Tongue (tissue), 3 donors: ENCODE measurements at places on chromosomes 5 and 9.

DNA sequence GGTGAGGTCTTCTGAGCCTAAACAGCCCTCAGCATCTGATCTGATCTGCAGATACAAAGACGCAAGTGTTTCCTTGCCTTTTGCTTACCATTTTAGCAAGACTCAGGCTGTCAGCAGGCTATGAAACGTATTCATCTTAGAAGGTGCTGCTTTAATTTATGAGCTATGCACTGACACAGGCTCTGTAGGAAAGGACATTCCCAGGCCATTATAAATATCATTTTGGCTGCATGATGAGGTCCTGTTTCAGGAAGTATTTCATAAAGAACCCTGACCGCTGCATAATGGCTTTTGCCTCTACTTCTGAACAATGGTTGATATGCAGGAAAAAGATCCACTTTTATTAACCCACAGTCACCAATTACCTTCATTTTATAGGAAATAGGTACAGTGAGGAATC lies 98.4 kb upstream of the CAST start:
- DNase-seq: no peak

GRCh38 chr5:104344809-104345208 lies 782.2 kb upstream of the NUDT12 start:
- DNase-seq: no peak

- DNase-seq: peak; percentile 25
These were observed 36.2 kb upstream of the OR2S2 start for GRCh38 chr9:35993976-35994720.

GRCh38 chr5:144457160-144457559 lies 286.5 kb downstream of the KCTD16 start:
- DNase-seq: no peak

GRCh38 chr5:149789835-149790234 lies 59.7 kb downstream of the PPARGC1B start:
- no peak for DNase-seq

- DNase-seq: no peak
These were observed 24.9 kb upstream of the CCDC112 start for GRCh38 chr5:115321309-115321708.

- DNase-seq: no peak
These were observed 4.3 kb downstream of the PRRC2B start for GRCh38 chr9:131398204-131398603.

DNA sequence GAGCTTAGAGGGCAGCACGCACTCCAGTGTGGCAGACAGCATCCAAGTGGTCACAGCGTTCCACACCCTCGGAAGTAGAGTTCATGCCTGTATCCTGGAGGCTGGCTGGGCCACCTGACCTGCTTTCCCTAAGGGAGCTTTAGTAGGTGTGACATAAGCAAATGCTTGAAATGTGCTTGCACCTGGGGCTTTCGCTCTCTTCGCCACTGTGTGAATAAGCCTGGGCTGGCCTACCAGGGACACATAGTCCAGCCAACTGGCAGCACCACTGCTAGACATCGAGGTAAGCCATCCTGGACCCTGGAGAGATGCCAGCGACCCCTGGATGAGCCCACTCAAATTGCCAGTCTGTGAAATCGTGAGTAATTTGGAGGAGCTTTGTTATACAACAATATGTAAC lies 24.9 kb upstream of the IRX4 start:
- no peak for DNase-seq

- peak; percentile 30 for DNase-seq
These were observed 117.2 kb upstream of the TBCA start for GRCh38 chr5:77893225-77893860.

- DNase-seq: no peak
These were observed 280.7 kb downstream of the RFX3 start for GRCh38 chr9:3244963-3245653.

- DNase-seq: no peak
These were observed 286.1 kb downstream of the ANXA1 start for GRCh38 chr9:73437758-73438157.

GRCh38 chr5:172906888-172907287 lies 52.3 kb upstream of the RPL26L1 start:
- DNase-seq: no peak

- DNase-seq: no peak
These were observed 388.3 kb downstream of the PLK2 start for GRCh38 chr5:58071566-58071965.

DNA sequence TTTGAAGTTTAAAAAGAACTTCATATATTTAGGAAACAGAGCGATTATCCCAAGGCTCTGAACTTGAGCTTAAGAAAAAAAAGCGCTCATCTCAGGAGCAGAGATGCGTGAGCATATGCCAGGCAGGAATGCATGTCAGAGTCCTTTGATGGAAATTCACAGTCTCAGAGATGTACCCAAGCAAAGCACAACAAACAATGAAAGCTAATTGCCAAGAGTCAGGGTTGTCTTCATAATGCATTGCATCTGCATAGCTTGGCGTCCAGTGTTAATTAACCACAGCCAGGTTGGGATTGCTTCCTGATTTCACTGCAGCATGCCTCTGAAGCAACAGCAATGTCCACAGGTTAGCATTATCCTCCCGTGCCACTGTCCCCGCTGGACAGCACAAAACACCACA lies 907.0 kb upstream of the DMAC1 start:
- DNase-seq: no peak

GRCh38 chr9:117526674-117527073 lies 111.8 kb upstream of the ASTN2 start:
- no peak for DNase-seq

DNA sequence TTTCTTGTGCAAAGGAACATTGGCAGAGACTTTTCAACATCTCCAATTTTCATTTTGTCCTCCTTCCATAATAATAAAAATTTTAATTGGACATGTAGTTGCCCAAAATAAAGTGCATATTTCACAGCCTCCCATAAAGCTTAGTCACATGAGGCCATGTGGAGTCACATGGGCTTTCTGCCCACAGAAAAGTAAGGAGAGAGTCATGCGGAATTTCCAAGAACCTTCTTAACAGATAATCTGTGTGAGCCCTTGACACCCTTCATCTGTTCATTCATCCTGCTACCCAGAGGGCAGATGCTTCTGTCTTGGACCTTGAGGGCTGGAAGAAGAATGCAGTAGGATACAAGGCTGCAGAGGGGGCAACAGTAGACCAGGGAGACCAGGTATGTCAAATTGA lies 60.7 kb downstream of the APTX start:
- DNase-seq: no peak

DNA sequence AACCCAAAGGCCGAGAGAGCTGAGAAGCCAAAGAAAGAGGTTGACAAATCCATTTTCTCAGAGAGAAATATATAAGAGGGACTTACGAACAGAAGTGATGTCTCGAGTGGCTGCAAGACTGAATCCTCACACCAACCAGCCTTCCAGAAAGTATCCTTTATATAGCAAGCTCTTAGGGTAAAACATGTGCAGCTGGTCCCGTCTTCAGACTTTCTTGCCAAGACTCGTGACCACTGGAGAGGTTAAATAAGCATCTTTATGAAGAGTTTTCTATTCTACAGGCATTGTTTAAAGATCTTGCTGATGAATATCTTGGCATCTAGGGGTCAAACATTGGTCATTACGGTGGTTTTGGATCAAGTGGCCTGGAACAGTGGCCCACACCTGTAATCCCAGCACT lies 16.9 kb upstream of the SLC22A4 start:
- no peak for DNase-seq

- no peak for DNase-seq
These were observed 67.7 kb upstream of the RAD23B start for GRCh38 chr9:107215381-107215780.

DNA sequence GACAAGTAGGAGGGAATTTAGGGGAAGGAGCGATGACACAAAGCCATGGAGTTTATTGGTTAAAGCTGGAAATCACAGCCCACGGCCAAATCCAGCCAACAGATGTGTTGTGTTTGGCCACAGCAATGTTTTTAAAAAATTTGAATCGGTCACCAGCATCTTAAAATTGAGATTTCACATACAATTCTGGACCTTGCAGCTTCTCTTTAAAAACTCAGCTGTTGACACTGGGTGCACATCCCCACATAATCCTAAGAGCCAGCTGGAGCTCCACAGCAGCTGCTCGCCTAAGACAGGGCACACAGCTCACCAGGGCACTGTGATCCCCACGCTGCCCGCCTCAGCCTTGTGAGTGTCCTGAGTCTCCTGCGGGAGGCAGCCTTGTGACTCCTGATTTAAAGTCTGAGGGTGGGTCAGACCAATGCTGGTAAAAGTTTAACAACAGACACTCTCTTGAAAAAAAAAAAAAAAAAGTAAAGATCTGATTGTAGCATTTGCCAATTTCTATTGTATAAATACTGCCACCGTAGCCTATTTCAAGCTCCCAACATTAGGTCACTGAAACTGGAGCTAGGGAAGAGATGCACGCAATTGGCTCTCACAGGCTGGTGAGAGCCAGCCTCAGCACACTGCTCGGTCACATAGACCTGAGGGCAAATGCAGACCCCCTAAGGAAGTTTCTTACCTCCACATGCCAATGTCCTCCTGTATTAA lies 124.8 kb downstream of the HSD17B3 start:
- DNase-seq: peak; percentile 95

DNA sequence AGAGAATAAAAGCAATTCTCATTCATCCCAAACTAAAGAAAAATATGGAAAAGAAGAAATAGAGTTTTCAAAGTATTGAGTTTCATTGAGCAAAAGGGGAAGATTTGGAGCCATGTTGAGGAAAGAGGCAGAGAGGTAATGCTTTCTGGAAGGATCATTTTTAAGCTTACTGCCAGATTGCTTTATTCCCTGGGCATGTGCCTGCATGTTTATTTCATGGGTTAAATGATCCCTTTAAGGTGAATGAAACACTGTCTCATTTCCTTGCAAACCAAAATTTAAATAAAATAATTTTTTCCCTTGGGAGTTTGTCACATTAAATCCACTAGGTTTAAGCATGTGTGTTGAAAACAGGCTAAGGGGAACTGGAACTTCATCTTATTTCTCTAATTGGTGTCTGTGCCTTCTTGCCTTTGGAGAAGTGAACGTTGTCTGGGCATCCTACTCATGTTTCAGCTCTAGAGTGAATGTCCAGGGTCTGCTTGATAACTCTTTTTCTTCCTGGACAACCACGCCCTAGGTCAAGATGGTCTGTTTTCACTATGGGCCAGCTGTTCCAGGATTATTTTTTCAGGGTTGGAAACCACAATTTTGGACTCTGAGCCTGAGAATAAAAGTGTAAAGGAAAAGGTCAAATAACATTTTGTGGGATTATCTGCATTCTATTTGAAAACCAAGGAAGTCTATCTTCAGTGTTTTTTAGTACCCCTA lies 114.1 kb upstream of the ELL2 start:
- DNase-seq: no peak

GRCh38 chr9:88477300-88477751 lies 57.7 kb upstream of the NXNL2 start:
- DNase-seq: no peak

- DNase-seq: peak; percentile 85
These were observed 21.3 kb downstream of the NREP start for GRCh38 chr5:111735583-111736270.
